COR-L47 (cell line): ENCODE measurements at places on chromosomes 12 and 14.

GRCh38 chr12:119989361-119989730 lies 310 bp downstream of the BICDL1 start:
- peak; percentile 65 for DNase-seq

GRCh38 chr14:105549481-105549880 lies 23.1 kb downstream of the TMEM121 start:
- DNase-seq = no peak

GRCh38 chr12:46244273-46244915 lies 24.4 kb downstream of the SLC38A1 start:
- DNase-seq = no peak

- DNase-seq = no peak
Measured at GRCh38 chr14:51547260-51547659, 104.5 kb upstream of the FRMD6 start.

DNA sequence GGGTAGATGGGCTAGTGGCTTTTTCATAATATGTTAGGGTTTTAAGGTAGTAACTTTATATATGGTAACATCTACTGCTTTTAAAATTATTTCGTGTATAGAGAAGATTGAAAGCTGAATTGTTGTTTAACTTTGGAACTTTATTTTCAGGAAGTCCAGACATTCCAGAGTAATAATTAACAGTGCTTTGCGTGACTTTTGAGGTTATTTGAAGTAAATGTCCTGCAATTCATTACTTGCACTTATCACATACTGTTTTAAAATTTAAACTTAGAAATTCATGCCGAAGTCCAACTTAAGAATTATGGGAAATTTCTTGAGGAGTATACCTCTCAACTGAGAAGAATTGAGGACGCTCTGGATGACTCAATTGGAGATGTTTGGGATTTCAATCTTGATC lies 3.3 kb downstream of the WASHC4 start:
- no peak for DNase-seq

- no peak for DNase-seq
Measured at GRCh38 chr12:57096748-57097553, 8.0 kb downstream of the NAB2 start.

- DNase-seq = no peak
Measured at GRCh38 chr12:116137318-116137717, 140.2 kb downstream of the MED13L start.

DNA sequence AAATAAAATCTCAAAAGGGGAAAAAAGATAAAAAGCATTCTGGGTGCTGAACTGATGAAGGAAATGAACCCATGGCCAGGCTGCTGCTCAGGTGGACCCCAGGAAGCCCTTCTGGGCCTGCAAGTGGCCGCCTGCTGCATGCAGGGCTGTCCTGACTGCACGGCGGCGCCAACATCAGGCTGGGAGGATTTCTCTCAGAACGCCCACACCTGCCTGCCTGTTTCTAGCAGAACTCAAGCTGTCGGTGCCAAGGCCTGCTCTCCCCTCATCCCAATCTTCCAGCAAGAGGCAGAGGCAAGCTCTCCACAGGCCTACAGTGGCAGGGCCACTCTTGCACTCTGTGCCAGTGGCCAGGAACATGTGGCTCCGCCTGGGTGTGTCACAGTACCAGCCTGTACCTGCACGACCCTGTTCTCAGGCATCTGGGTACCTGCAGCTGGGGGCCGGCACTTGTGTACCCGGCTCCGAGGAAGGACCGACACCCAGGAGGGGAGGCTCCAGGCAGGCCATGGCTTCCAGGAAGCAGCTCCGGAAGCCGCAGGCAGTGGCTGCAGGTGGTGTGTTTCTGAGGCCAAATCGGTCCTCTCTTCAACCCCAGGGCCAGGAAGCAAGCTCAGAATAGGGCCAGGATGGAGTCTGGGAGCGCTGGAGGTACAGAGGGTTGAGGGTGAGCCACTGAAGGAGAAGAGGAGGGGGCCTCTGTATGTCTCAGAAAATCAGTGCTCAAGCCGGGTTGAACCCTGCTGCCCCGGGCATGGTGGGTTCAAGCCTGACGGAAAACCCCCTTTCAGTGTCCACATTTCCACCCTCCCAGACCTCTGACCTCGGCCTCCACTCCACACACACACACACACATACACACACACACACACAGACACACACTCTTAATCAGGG lies 2.5 kb upstream of the INF2 start:
- no peak for DNase-seq

DNA sequence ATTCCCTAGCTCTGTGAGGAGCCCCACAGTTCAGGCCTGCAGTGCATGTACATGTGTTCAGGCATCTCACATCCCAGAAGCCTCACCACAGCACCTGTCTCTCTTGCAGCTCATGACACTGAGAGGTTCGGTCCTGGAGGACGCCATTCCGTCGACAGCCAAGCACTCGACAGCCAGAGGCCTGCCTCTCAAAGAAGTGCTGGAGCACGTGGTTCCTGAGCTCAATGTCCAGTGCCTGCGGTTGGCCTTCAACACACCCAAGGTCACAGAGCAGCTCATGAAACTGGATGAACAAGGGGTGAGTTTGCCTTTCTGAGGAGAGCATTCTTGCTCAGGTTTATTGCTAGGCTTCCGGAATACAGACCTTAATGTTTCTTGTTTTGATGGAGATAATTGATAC lies 308.3 kb upstream of the RGS6 start:
- DNase-seq = no peak

DNA sequence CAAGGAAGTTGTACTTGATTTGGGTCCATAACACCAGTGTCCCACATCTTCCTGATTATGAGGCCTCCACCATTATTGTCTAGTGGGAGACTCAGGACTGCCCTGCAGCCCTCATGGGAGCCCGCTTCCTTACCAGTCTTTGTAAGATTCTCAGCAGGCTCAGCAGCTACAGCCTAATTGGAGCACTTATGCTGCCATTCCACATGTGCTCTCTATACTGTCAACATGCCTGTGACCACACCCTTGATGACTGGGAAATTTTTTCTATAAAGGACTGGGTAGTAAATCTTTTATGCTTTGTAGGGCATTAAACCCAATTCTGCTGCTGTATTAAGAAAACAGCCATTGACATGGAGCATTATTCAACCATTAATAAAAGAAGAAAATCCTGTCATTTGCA lies 145.5 kb upstream of the IGF1 start:
- no peak for DNase-seq

DNA sequence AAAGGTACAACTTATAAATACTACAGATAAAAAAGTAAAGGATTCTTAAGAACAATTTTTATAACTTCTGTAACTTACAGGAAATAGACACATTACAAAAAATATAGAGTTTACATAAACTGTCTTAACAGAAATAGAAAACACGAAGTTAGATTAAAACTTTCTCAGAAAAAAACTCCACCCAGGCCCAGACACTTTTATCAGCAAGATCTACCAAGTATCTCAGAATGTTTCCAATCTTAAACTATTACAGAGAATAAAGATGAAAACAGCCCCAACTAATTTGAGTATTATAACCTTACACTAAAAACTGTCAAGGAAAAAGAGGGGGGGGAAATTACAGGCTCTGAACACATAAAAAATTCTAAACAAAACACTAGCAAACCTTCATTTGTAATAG lies 8.2 kb downstream of the ZFC3H1 start:
- no peak for DNase-seq

DNA sequence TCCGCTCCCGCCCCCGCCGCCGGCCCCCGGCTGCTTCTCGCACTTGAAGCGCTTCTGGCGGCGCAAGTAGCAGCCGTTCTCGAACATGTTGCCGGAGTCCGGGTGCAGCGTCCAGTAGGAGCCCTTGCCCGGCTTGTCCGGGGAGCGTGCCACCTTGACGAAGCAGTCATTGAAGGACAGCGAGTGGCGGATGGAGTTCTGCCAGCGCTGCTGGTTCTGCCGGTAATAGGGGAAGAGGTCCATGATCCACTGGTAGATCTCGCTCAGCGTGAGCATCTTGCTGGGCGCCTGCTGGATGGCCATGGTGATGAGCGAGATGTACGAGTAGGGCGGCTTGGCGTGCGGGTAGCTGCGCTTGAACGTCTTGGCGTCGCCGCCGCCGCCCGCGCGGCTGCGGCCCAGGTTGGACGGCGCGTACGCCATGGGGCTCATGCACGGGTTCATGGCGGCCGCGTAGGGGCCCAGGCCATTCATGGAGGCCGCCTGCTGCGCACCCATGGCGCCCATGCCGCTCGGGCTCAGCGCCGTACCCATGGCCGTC lies 3.0 kb downstream of the FOXA1 start:
- peak; percentile 49 for DNase-seq

- no peak for DNase-seq
Measured at GRCh38 chr14:20403521-20403920, 9.8 kb downstream of the TEP1 start.

DNA sequence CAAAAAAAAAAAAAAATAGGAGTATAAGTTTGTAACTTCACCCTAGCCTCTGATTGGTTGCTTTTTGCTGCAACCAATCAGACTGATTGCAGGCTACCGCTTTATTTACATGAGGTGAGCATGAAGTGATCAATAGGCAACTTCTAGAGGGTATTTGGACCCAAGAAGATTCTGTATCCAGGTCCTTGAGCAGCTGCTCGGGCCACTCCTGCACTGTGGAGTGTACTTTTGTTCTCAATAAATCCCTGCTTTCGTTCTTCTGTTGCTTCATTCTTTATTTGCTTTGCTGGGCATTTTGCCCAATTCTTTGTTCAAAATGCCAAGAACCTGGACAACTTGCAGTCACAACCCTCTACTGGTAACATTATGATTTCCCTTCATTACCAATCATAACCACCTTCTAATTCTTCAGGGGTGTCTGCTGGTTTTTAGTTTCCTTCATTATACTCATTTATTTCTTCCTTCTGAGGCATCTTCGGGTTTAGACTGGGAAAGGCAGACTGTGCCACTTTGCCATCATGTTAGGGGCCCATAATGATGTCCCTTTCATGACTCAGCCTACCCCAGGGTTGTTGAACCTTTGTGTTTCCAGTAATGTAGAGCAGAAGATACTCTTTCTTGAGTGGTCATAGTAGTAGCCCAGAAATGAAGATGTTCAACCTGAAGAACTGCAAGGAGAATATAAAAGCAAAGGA lies 43.4 kb upstream of the LIMA1 start:
- peak; percentile 75 for DNase-seq

- DNase-seq = no peak
Measured at GRCh38 chr12:107783406-107784376, 9.2 kb downstream of the ASCL4 start.

- no peak for DNase-seq
Measured at GRCh38 chr12:120200364-120200800, 529 bp downstream of the RPLP0 start.

- no peak for DNase-seq
Measured at GRCh38 chr12:105417732-105418131, 87.2 kb downstream of the C12orf75 start.

DNA sequence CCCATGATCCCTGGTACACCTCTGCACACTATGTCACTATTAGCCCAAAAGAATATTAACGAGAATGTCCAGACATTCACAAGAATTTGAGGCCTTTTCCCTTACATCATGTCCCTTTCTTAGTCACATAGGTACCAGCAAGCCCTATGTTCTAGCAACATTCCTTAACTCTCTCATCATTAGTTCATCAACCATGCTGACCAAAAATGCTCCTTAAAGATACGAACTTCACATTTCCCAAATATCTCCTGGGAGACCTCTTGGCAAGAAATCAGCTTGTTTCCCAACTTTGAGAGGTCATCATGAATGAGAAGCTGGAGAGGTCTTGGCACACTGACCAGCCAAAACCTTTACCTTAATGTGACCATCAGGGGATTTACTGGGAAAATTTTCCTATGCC lies 4.6 kb downstream of the SALL2 start:
- no peak for DNase-seq

GRCh38 chr12:7060353-7060954 lies at the start of gene C1S:
Gene C1S, plus strand, starts transcription at chr12:7060718. Its CDS starts 1,195 bp downstream, at chr12:7061913.
- no peak for DNase-seq

GRCh38 chr12:65948320-65949008 lies 124.2 kb downstream of the HMGA2 start:
- no peak for DNase-seq

DNA sequence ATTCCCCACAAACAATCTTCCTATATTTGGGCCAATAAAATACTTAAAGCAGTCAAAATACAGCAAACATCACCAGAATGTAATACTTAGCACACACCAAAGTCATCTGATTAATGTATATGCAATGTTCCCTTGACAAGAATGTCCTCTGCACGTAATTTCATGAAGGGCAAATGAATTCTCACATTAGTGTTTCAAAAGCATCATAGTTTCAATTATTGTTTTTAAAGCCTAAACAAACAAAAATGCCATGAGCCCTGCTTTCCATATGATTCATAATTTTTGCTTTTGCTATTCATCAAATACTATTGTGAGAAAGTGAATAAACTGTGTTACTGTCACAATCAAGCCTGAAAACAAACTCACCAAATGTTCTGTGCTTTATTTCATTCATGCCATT lies 156.0 kb downstream of the EPS8 start:
- no peak for DNase-seq

GRCh38 chr12:52829986-52830770 lies 3.9 kb downstream of the KRT79 start:
- DNase-seq = no peak

DNA sequence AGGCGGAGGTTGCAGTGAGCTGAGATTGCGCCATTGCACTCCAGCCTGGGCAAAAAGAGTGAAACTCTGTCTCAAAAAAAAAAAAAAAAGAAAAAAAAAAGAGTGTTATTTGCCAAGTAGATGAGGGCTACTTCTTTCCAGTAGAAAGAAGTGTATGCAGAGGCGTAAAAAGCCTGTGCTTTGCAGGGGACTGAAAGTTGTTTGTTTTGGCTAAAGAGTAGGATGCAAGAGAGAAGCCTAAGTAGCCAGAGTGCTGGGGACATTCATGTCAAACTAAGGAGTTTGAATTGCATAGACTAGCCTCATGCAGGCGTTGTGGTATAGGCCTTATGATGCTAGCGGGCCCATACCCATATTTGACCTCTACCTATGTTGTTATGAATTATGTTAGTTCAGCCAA lies 9.5 kb downstream of the HSD17B6 start:
- DNase-seq = no peak

GRCh38 chr12:73106296-73106695 lies 834.1 kb downstream of the TRHDE start:
- DNase-seq = no peak

DNA sequence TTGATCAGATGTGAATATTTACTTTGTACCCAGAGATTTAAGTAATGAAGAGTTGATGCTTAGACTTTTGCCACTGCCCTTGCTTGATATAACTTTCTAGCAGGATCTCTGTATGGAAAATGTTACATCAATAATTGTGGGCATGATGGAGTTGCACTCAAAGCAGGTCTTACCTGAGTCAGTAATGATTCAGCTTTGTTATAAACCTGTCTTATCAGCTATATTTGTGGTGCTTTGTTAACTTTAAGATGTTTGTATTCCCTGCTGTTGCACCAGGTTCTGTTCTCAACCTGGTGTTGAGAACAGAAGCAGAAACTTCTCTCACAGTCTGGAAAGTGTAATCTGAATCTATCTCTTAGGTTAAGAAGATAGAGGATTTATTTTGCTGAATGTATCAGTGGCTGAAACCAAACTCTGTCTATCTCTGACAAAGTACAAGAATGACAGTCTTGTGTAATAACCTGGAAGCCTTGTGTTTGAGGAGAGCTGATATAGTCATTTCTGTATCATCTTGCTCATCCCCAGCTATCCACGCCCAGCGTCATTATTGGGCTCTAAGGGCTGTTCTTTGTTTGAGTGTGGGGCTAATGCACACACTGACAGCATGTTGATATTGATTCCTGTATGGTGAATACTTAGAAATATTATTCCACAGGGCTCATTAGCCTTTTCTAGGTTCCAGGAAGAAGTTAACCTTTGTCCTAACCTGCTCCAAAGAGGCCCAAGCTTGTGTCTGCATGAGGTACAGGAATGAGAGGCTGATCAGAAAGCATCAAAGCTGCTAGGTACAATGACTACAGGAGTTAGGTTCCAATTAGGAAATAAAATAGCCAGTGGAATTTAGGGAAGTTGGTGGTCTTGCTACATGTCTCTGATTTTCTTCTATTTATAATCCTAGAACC lies 3.6 kb downstream of the AKAP6 start:
- no peak for DNase-seq
